ENCODE measurements at places on chromosomes 6 and 20.

DNA sequence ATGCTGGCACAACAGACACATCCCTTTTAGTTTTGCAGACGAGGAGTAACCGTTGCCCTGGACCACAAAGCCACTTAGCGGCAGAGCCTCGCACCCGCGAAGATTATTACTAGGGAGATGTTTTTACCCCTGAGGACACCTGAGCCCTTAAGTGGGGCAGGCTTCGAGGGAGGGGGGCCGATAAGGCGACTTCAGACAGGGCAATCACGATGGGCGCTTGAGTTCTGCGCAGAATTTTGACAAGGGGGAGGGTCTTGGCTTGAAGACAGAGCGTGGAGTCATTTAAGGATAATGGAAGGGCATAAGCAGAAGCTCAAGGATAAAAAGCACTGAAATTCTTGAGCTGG, 650 bp upstream of the TTK start:
- DNase-seq = no peak

DNA sequence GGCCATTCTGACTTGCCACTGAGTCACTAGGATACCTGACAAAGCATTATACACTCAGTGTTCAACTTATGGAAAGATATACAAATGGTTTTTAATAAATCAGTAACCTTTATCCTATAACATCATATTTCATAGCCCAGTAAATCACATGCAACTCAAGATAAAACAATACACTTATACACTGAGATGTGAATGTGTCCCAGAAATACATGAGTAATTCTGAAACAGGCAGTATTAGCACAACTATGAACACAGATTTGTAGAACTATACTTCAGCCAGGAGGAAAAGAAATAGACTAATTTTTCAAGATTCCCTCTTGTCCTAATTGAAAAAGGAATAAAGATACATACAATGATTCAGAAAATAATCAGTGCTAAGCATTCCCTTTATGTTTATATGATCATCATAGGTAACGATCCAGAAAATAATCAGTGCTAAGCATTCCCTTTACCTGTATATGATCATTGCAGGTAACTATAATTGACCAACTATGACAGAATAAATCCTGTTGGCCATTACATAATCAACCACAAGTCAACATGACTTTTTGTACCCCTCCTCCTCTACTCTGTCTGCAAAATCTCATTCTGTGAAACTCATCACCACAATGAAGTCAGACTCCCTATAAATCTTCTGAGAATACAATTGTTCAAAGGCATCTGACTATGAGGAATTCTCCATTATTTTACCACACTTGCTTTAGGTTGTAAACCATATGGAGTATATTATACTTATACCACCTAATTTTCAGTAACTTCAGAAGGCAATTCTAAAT, 30.3 kb downstream of the HACE1 start:
- no peak for DNase-seq

GRCh38 chr6:45577836-45578504, 200.2 kb upstream of the SUPT3H start:
- peak; percentile 31 for DNase-seq

- DNase-seq = peak; percentile 43
Measured at GRCh38 chr20:63896264-63897105, 1.6 kb downstream of the DNAJC5 start.

DNA sequence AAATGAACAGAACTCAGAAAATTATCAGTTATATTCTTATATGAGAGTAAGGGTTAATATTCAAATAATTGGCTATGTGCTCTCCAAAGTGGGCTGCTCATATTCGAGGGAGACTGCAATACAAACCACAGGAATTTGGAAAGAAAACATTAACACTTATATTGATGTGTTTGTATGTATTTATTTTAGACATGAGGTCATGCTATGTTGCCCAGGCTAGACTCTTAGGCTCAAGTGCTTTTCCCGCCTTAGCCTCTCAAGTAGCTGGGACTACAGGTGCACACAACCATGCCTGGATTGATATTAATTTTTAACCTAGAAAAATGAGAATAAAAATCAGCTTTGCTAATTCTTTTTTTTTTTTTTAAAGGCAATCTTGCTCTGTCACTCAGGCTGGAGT, 35.0 kb downstream of the BTBD9 start:
- DNase-seq = no peak

DNA sequence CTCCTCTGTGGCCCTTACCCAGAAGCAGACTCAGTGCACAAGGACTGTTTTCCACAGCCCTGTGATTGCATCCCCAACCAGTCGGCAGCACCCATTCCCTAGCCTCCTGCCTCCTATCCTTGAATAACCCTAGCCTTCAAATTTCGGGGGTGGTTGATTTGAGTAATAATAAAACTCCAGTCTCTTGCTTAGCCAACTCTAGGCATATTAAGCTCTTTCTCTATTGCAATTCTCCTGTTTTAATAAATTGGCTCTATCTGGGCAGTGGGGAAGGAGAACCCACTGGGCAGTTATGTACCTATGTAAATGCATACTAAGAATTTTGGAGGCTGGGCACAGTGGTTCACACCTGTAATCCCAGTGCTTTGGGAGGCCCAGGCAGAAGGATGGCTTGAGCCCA, 70.6 kb upstream of the ZMYND8 start:
- DNase-seq = no peak

GRCh38 chr6:11428895-11429294, 108.7 kb upstream of the TMEM170B start:
- DNase-seq = peak; percentile 81
